ENCODE measurements at places on chromosomes 3 and 15.

- DNase-seq, result no peak
Observed at GRCh38 chr15:38010395-38010794, 76.0 kb downstream of the TMCO5A start.

GRCh38 chr15:81043935-81044575, 43.3 kb downstream of the TLNRD1 start:
- DNase-seq, result no peak

GRCh38 chr3:64398006-64398405, 172.7 kb upstream of the PRICKLE2 start:
- DNase-seq, result no peak

GRCh38 chr3:106294121-106294520, 425.3 kb upstream of the CBLB start:
- DNase-seq, result no peak

GRCh38 chr3:59658866-59659265, 609.0 kb upstream of the CFAP20DC start:
- DNase-seq, result no peak

GRCh38 chr15:27989427-27989826, 109.7 kb downstream of the OCA2 start:
- no peak for DNase-seq

DNA sequence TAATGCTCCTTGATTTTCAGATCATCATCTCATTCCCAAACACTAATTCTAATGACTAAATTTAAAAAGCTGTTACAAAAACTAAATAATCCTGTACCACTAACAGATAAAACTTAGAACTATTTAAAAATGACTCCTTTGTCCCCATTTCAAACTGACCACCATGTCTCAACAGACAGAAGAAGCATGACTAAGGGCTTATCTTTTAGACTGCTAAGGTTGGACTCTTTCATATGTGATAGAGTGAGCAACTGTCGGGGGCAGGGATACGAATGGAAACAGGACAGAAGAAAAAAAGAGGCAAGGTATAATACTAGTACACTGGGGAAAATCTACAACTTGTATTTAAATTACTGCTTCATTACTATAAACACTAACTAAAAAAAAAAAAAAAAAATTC, 23.3 kb downstream of the SNX4 start:
- DNase-seq, result no peak

GRCh38 chr3:17894434-17895060, 152.1 kb upstream of the TBC1D5 start:
- no peak for DNase-seq

DNA sequence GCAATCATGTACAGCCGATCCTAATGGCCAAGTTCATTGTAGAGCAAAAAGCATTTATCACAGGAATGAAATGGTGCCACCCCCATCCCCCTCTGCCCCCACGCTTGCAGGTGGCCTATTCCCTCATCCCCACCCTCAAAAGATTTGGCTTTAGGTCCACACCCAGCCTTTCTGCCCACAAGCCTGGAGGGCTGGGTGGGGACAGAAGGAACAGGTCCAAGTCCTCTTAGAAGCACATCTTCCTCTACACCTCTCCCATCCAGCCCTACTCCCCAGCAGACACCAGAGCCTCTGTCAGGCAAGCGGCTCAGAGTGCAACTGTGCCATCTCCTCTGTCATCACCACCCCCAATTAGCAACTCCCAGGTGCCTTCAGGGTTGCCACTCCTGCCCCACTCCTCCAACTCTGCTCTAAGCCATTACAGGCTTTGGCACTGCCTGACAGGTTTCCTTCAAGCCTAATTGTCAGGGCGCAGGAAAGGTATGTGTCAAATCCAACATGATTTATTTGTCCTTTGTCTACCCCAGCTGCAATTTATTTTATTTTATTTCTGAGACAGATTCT, 49.4 kb downstream of the DAPK2 start:
- no peak for DNase-seq

- DNase-seq, result no peak
Observed at GRCh38 chr3:192422997-192423342, 304.4 kb downstream of the FGF12 start.
